ENCODE measurements at places on chromosomes 12 and 14.

- no peak for DNase-seq
Observed at GRCh38 chr14:79165471-79166090, 995.4 kb downstream of the NRXN3 start.

DNA sequence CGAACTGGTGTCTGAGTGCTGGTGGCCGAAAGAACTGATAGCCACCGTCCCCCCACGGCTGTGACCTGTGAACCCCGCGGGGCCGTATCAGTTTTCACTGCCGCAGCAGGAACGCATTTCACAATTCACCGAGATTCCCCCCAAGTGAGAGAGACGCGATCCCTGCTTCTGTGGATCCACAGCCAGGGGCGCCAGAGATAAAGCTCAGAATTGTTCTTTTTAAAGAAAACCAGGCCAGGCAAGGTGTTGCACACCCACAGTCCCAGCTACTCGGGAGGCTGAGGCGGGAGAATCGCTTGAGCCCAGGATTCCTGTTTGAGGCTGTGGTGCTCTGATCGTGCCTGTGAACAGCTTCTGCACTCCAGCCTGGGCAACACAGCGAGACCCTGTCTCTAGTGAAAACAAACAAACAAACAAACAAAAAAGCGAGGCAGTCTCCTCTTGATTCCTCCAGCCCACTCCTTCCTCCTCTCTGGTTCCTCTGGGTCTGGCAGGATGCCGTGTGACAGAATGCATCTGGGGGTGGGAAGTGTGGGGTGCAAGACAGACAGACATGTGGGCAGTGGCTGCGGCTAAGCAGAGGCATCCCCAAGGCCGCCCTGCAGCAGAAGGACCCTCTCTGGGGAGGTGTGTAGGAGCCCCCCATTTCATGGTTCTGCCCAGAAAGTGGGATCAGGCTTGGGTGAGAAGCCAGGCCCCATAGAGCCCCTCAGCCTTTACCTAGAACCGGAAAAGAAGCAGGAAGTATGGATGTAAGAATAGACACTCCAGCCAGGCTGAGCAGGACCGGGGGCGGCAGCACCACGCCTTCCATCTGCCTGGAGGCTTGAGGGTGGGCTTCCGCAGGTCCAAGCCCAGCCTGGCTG, 39.2 kb upstream of the PPP1R13B start:
- no peak for DNase-seq

- no peak for DNase-seq
Observed at GRCh38 chr12:108514468-108514972, 557 bp upstream of the FICD start.

GRCh38 chr12:83850531-83850930, 1062.1 kb downstream of the SLC6A15 start:
- no peak for DNase-seq

GRCh38 chr14:19828314-19828713, 24.7 kb downstream of the OR4N2 start:
- no peak for DNase-seq

Data from chondrocyte (in vitro differentiated cells).